ENCODE measurements at places on chromosomes 2 and 18.
A peak's percentile ranks its signal among the peaks of the same experiment; 100 is the strongest.

- DNase-seq, result no peak
These were observed 10.9 kb downstream of the INO80D start for GRCh38 chr2:206075113-206075512.

- no peak for DNase-seq
These were observed 258.0 kb downstream of the MTX2 start for GRCh38 chr2:176526995-176527901.

DNA sequence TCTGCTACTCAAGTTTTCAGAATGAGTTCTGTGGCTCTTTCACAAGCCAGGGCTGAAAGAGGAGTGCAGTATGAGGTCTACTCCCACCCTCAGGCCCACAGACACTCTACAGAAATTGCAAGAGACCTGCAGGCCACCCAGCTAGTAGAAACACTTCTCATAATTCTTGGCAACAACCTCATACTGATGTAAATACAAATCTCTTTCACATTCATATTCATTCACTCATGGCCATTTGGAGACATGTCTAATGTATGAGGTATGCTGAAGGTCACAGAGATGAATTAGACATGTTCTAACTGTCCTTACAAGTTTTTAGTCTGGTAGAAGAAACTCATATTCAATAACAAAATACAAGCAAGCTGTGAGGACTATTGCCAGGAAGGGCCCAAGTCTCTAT is 83.8 kb upstream of the KLHL29 start:
- no peak for DNase-seq

DNA sequence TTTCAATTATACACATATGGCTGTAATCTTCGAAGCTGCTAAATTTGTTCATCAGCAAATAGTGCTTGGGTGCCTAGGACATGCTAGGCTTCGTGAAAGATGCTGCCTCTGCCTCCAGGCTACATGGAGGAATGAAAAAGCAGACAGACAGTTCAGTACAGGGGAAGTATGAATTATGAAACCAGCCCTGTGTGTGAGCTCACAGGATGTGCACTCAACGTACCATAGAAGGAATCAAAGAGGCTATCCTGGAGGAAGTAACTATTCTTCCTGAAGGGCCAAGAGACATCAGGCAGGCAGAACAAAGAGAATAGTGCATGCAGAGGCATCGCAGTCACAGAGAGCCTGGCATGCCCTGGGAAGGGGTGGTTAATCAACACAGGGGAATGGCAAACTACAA is 61.4 kb downstream of the DYM start:
- no peak for DNase-seq

DNA sequence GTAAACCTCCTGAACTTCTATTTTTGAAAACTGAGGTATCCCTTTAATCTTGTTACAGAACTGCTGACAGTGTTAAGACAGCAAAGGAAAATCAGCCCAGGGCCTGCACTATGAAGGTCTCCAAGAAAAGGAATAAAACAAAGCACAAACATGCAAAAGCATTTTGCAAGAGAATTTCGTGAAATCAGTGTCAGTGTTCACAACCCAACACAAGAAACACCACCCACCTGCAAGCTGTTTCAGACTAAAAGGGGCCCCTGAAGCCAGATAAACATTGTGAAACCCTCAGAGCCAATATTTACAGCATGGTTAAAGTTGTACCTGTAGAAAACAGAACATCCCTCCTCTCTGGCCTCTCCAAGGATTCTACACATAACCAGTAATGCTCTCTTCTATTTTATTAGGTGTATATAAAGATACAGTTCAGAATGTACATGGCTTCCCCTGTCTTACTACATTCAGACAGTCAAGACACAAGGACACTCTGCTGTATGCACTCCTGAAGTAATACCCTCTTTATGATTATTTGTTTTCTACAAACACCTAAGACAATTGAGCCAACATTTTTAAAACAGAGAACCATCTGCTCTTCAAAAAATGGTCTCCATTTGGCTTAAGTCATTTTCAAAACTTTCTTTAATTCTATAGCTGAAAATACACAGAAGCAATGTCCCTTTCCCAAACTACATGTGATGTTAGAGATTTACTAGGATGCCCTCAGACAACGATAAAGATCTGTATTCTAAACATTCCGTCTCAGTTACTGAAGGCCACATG is 149.5 kb upstream of the ZFP36L2 start:
- no peak for DNase-seq

DNA sequence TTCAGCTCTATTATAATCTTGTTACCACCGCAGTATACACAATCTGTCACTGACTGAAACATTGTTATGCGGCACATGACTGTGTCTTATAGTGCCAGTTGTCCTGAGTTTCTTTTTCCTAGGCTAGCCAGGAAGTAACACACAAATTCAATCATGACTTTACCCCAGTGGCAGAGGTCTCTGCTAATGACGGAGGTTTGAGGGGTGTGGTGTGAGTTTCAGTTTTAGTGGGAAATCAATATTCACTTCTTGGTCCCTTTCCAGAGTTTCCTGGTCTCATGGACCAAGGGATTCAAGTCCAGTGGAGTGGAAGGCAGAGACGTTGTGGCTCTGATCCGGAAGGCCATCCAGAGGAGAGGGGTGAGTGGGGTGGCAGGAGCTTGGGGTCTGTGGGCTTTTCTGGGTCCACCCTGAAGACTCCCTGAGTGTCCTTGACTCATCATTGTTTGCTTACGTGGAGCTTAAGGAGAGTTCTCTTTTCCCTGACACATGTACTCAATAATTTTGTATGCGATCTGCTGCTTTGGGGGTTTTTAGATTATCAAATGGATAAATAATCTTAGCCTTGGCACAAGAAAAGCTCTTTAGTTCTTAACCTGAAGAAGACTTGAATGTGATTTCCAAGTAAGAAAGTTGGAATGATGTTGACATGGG is 39.2 kb downstream of the HK2 start:
- no peak for DNase-seq

DNA sequence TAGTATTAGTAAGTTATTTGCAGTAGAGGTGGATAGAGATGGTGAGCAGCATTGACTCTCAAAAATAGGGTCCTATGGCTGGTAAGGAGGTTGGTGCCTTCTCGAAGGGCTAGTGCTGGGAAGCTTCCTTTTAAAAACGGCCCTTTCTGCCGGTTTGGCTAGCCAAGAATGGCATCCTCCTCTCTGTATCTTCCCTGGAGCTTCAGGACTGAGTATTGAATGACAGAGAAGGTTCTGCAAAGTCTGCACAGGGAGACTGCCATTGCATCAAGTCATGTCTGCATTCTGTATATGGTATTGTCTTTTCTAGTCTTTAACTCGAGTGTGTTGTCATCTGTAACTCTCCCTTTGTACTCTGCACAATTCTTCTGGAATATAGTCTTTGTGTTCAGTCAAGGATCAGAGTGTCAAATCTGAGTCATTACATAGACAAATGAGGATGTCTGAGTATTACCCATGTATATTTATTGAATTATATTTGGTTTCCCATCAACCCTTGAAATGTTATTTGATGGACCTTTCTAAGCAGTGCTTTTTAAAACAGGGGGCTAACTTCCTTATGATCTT is 1.1 kb downstream of the LDLRAD4 start:
- DNase-seq, result no peak

GRCh38 chr2:71299507-71299906 is 32.1 kb upstream of the ZNF638 start:
- DNase-seq, result no peak

GRCh38 chr18:76953156-76953555 is 130.8 kb downstream of the ZNF236 start:
- no peak for DNase-seq

- DNase-seq, result no peak
These were observed 16.2 kb downstream of the PDE11A start for GRCh38 chr2:178056345-178056744.

DNA sequence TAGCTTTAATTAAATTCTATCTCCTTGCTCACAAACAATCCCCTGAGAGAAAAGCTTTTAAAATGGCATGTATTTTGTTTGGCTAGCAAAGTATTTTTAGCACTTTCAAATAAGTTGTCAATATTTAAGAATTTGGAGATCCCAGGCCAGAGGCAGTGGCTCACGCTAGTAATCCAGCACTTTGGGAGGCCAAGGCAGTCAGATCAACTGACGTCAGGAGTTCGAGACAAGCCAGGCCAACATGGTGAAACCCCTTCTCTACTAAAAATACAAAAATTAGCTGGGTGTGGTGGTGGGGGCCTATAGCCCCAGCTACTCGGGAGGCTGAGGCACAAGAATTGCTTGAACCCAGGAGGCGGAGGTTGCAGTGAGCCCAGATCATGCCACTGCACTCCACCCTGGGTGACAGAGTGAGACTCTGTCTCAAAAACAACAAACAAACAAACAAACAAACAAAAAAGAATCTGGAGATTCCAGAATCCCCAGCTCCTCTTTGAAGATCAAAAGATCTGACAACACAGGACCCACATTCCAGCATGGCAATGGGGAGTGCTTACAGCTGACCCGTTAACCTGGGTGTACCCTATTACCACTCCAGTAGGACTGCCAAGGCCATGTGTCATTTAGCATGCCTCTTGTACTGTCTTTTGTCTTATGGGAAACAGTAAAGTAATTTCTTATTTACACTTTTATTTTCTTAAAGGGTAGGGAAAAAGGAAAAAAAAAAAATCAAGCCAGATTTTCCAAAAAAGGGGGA is 21.9 kb downstream of the SLC40A1 start:
- no peak for DNase-seq

GRCh38 chr2:226873826-226874225 is 38.0 kb downstream of the RHBDD1 start:
- DNase-seq, result peak; percentile 53

DNA sequence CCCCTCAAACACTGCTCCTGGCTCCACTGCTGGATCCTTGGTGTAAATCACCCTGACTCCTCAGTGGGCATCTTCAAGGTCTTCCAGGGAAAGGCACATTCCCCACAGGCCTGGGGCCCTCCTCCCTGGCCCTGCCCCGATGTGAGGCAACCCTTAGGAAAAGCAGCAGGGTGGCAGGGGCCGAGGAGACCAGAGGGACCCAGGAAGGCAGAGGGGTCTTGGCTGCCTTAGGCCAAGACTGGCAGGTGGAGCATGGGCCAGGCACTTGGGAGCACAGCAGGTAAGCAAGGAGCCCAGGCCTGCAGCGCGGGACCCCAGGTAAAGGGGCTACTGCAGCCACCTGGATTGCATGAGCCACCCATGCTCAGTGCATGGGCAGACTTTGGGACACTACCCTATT is 96.9 kb downstream of the GYPC start:
- DNase-seq, result no peak
